ENCODE measurements at places on chromosomes 3 and 15.

GRCh38 chr3:155076888-155077287 lies 3.2 kb upstream of the MME start:
- no peak for DNase-seq

DNA sequence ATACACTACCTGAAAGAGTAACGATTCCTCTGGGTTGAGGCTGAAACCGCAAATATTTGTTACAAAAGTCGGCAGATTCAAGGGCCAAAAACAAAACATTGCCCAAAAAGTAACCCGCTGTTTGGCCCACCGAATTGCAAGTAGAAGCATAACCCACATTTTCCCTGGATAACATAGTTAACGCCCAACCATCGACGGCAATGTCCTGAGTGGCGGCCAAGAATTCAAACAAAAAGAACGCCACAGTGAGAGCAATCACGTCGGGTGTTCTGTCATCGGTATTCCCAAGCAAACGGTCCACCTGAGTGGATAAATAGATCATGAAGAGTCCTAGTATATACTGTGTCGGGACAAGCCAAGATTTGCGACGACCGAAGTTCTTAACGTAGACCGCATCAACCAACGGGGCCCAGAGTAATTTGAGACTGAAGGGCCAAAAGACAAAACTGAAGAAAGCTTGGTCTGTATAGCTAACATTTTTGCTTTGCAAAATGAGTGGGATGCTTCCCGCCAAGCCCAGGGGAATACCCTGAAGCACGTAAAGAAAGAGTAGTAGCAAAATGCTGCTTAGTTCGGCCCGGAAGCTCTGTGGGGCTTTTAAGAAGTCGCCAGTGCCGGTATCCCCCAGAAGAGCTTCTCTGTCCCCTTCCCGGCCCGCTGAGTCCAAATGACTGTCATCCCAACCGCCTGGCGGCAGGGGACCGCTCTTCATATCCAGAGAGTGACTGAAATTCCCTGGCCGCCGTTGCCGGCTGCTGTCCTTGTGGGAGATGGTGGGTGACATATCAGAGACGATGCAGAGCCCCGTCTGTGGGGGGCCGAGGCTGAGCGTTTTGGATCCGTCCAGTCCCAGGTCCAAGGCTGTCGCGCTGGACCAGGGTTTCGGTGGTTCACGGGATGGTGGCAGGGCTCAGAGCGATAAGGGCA lies 750 bp downstream of the SLC33A1 start:
- DNase-seq, result peak; percentile 45

GRCh38 chr3:184259878-184260723 lies 1.3 kb downstream of the CAMK2N2 start:
- peak; percentile 59 for DNase-seq

GRCh38 chr3:105235785-105236184 lies 130.9 kb upstream of the ALCAM start:
- no peak for DNase-seq

GRCh38 chr3:141915016-141915415 lies 38.6 kb downstream of the ATP1B3 start:
- DNase-seq, result no peak

Measured in NB4 (cell line).